ENCODE measurements at places on chromosomes 2 and 18.

DNA sequence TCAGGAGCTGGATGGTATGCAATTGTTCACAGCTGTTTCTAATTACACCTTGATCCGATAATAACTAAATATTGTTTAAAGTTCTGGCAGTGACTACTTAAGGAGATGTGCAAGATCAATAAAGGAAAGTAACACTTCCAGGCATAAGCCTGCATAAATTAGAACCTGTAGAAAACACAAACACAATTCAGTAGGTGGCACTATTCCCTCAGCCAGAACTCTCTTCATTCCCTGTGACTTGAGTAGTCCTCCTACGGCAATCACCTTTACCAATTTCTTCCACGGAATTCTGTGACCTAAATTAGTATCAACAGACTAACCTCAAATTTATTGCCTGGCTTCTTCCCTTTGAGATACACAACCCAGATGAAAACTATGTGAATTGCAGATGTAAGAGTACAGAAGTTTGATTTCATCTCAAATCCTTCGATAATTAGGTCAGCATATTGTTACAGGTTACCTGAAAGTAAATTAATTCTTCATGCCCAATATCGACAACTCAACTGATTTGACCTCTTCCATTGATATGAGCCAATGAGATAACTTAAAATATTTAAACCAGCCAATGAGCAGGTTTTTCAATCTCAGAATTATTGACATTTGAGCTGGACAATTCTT lies 137.8 kb downstream of the PID1 start:
- DNase-seq, result peak; percentile 13

GRCh38 chr2:168119515-168120141 lies 127.8 kb downstream of the STK39 start:
- DNase-seq, result peak; percentile 34

GRCh38 chr18:28459587-28459986 lies 282.7 kb upstream of the CDH2 start:
- DNase-seq, result no peak

- no peak for DNase-seq
These were observed 1.7 kb upstream of the SMAD2 start for GRCh38 chr18:47932190-47932589.

DNA sequence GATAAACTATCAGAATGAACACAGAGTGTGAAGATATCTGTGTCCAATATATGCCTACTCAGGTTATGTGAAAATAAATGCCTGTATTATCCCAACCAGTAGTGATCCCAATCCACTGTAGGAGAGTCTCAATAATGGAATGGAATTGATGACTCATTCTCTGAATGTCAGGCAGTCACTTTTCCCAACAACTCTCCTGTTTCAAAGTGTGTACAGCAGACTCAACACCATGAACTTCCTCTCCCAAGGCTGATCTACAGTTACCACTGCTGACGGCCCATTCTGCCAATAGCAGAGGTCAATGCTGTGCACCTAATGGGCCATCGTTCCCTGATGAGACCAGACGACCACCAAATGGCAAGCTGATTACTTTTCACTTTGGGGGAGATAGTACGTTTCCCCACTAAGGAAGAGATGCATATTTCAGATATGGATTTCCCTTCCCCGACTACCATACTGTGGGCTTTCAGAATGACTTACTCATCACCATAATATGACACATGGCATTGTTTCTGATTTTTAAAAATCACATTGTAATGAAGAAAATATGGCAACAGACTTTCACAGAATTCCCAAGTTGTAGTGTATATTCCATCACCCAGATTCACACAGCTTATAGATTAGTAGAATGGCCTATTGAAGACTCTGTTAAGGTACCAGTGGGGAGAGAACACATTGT lies 601.7 kb upstream of the VRK2 start:
- no peak for DNase-seq

- no peak for DNase-seq
These were observed 61.3 kb downstream of the ZBTB7C start for GRCh38 chr18:48347756-48348326.

DNA sequence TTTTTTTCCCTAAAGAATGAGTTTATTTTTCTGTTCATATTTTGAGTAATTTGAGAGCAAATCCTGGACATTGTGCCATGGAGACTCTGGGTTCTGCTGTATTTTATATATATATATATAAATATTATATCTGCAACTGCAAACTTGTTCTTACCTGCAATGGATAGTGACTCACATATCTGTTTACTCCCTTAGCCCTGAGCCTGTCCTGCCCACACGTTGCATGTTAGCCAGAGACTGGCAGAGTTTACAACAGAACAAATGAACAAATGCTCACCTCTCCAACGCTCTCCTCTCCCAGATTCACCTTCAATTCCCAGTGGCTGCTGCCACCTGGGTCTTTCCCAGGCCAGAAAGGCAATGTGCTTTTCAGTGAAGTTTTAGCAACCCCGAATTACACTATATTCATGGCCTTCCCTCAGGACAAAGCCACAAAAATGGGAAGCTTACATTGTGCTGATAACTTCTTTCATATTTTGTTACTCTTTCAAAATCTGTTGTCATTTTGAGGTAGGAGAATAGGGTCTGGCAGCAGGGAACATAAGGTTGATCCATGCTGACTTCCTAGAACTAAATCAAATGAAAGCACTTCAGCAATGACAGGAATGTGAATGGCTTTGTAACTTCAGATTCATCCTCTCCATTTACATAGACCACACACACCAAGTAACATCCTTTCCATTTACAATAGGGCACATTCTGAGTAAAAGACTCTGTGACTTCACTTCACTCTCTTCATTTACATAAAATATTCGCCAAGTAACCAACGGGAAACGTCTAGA lies 105.4 kb upstream of the FAM110C start:
- DNase-seq, result no peak

DNA sequence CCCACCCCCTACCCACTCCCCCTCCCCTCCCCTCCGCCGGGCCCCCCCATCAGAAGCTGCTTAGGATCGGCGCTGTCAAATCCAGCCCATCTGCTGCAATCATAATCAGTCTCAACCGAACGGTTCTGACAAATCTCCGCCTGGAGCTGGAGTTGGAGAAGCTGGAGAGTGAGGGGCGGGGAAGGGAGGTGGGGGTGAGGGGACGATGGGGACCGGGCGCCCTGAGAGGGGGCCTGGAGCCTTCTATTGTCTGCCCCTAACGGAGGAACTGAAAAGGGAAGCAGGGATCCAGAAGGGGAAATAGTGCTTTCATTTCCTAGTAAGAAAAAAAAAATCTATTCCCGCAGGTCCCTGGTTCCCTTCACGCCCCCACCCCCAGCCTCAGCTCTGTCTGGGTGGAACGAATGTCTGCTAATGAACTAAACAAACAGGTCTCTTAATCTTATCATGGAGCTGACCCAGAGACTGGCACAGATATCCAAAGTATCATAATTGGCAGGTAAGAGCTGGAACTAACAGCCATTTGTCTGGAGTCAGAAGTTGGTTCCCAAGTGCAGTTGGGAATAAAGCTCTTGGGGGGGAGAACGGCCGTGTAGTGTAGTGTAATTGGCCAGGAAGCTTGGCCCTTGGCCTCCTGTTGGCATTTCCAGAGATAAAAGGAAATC lies 301.2 kb downstream of the NCKAP5 start:
- no peak for DNase-seq

DNA sequence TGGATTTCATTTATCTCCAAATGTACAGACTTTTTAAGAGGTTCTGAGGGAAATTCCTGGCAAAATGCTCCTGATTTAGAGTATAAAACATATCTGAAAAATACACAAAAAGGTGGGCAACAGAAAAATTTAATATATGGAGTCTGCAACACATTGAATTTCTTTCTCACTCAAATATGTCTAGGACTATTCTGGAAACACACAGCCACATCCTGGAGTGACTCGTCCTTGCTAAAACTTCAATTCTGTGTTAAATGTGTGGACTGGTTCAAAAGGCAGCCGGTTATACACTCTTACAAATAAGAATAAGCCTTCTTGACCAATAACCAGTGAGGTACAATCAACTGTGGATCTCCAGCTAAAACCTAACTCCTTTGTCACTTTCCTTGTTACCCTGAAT lies 44.1 kb upstream of the RND3 start:
- DNase-seq, result no peak

DNA sequence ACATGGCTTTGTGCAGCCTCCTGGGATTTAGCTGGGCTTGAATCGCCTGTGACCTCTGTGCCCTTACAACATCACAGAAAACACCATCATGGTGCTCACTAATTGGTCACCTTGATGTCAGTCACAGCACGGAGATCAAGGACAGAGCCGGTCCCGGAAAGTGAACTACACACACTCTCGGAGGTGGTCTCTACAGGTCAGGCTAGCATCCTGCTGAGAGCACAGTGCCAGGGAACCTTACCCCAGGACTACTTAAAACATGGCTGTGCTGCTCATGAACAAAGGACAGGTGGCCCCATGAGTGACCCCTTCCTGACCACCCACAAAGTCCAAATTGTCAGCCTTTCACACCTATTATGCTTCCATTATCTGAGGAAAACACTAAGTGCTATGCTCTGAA lies 1782.1 kb upstream of the CELF4 start:
- no peak for DNase-seq

GRCh38 chr2:120787822-120788700 lies 52.4 kb downstream of the GLI2 start:
- no peak for DNase-seq

- no peak for DNase-seq
These were observed 30.4 kb downstream of the PRKRA start for GRCh38 chr2:178420463-178420999.

GRCh38 chr2:140270224-140270623 lies 1490.0 kb upstream of the NXPH2 start:
- DNase-seq, result no peak

GRCh38 chr2:106028192-106028591 lies 165.9 kb downstream of the UXS1 start:
- no peak for DNase-seq

DNA sequence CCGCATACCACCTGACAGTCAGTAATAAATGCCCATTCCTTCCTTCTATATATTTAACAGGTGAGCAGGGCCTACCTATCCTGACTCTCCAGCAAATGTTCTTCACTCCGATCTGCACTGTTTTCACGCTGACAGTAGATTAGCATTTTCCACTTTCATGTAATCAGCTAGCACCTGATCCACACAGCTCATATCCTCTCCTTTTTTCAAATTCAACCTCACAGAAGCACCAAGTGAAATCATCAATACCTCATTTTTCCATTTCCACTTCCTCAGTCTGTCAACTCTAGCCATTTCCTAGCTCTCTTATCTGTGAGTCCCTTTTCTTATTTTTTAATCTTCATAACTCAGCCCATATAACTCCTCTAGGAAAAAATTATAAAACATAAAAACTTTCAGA lies 402.8 kb downstream of the ZEB2 start:
- DNase-seq, result no peak

DNA sequence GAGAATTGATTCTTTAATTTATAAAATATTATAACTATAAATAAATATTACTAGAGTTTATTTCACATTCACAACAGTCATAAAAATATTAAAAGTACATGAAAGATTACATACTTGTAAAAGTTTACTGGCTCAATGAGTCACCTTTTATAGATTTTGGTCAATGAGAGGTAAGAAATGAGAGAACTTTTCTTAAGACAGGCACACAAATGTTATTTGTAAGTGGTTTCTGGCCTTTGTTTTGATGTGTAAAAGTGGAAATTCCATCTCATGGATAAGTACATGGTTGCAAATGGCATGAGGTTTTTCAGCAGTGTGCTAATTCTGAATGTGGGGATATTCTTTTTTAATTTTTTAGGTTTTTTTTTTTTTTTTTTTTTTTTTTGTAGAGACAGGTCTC lies 63.8 kb downstream of the TTC27 start:
- no peak for DNase-seq

GRCh38 chr2:171044416-171044815 lies 115.4 kb downstream of the GORASP2 start:
- no peak for DNase-seq

DNA sequence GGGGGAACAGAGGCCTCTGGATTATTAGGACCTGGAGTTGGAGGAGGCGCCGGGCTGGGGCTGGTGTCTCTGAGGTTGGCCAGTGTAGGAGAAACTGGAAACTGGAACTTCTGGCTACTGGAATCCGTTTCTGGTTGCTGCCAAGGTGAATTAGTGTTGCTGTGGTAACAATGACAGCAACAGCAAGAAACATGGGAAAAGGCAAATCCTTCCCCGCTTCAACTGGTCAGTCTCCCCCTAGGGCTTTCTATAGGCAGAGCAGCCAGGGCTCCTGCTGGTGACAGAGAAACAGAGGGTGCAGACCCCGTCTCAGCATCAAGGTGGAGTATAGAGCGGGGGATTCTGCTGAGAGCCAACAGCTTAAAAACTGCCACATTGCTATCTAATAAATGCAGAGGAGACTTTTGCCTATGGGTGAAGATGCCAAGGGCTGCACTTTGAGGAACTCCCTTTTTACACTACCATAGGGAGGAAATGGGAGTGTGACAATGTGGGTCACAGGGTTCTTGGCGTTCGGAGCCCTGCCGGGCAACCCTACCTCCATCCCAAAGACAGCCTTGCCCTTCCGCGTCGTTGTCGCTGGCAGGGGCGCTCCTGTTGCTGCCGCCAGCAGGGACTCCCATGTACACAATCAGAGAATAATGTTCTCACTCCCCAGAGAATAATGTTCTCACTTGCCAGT lies 81.4 kb upstream of the CABLES1 start:
- DNase-seq, result peak; percentile 13

DNA sequence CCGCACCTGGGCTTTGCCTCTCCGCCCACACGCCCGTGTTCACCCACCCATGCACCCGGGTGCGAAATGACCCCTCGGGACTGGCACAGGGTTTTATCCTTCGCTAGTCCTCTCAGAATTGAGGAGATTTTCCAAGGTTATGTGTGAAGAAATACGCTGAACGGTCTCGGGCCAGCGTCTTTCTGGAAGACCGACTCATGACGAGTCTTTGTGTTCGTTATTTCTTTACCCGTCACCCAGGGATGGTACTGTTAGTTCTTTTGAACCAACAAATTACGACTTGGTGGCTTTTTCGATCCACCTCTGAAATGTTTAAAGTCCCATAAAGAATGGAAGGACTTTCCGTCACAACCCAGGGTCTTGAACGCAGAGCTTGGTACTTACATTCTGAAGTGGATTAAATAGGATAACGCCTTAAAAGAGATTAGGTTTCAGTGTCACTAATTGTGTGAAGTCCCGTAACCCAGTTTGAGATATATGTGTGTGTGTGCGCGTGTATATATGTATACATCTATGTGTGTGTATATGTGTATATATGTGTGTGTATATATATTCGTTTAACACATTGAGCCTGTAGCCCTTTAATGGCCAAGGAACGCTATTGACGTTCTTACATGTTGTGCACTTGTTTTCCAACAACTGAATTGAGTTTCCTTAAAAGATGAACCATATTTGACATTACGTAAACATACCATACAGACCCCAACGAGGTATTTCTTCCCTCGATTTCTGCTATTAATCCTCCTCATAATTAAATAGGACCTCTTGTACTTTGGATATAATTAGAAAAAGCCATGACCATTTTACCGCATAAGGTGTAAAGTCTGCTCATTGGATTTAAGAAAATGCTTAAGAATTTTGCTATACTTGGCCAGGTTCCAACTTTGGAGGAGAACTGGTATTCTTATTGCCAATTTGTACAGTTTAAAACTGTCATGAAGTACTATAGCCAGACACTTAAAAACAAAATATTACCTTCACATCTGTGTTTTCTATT lies 889 bp downstream of the ZC3H15 start:
- DNase-seq, result no peak
